GM23248 (cell line): ENCODE measurements at places on chromosomes 7 and 10. TPM values are rescaled to one million over a fixed set of nuclear protein-coding genes. Genes with fewer than 3 reads are reported as not detected.

GRCh38 chr10:29588629-29589421 lies 45.9 kb downstream of the SVIL start:
- peak; percentile 68 for DNase-seq

DNA sequence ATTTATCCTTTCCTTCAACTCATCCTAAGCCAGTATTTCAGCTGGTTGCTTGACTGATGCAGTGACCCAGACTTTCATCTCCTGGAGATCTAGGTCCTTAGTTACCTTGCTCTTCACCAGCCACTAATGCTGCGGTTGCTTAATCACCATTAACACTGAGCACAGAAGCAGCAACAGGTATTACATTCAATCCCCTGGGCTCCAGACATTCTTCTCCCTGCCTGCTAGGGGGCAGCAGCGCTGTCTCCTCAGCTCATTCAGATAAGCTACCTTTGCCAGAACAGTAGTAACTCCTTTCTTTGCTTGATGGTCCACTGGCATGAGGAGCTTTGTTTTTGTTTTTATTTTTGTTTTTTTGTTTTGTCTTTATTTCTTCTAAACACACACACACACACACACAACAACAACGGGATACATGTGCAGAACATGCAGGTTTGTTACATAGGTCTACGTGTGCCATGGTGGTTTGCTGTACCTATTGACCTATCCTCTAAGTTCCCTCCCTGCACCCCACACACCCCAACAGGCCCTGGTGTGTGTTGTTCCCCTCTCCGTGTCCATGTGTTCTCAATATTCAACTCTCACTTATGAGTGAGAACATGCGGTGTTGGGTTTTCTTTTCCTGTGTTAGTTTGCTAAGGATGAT lies 1043.2 kb upstream of the C7orf33 start:
- peak; percentile 17 for DNase-seq

Gene TUBB8
- not detected in 2 replicates for total RNA-seq

DNA sequence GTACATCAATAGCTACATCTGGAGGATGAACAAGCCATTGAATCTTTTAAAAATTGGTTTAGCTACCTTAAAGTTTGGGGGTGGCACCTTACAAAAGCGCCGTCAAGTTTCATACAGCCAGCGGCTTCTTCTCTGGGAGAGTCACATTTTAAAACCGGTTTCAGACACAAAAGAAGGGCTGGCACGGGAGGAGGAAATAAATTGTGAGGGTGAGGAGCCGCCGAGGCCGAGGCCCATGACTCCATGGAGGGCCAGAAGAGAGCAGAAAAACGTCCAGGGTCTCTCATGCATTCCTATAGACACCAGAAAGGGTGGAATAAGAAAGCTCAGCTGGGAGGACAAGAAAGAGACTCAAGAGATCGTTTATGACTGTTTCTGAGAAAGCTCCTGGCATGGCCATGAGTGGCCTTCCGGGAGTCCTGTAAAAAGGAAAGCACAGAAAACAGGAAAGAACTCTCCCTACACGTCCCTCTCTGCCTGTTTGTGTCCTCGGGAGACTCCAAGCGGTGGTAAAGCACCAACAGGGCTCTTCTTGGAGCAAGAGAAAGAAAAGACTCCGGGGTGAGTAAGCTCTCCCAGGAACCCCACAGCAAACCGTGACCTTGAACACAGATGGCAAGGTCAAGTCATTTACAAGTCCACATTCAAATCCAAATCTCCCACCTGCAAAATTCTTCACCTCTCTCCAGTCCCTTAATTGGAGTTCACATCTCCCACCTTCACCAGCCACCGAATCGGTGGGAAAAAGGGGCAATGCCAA lies 1.8 kb downstream of the FRAT2 start:
- DNase-seq = peak; percentile 90

DNA sequence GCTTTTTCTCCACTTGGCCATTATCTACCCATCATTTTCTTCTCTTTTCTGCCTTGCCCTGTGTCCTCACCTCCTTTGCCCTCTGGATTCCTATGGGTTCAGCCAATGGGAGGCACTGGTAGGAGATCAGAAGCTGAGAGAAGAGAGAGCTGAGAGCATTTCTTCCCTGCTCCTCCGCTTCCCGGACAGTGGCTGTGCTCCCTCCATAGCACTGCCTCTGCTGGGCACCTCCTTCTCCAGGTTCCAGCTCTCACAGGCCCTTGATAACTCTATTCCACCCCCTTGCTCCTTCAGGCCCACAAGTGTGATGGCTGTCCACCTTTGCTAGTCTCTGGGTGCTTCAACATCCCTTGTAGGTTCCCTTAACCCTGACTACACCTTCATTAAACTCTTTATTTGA lies 79.6 kb downstream of the LSM5 start:
- DNase-seq = no peak

DNA sequence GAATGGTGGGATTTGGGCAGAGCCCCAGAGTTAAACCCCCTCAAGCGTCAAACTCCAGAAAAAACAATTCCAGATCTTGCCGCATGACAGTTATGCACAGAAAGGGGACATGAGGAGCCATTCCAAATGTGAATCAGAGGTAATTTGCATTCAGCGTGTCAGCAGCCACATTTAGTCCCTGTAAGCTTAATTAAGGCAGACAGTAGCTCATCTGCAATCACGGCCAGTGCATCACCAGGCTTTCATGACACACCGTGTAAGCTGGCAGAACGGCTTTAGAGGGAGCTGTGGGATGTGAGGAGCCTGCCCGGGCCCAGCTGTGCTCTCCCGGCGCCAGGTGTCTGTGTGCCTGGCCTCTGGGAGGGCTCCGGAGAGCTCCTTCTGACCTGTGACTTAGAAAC lies 18.7 kb upstream of the PRKAG2 start:
- DNase-seq = no peak

DNA sequence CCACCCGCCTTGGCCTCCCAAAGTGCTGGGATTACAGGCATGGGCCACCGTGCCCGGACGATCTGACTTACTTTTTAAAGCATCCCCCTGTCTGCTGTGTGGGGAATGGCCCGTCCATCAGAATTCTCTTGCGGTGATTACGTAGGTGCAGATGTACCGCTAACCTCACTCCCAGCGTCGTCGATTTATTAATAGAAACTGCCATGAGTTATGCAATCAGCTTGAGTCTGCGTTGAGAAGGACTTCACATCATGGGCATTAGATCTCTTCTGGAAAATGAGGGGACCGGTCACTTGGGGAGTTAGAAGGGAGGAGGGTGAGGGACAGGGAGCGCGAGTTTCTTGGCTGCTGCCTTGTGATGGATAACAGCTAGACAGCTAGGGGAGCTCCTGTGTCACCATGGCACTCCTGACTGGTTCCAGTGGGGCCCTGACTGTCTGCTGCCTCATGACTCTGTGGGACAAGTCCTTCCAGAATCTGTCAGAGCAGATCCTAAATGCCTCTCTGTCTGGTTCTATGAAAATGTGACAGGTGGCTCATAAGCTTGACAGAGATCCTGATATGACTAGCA lies 35.2 kb downstream of the POR start:
- DNase-seq = no peak

DNA sequence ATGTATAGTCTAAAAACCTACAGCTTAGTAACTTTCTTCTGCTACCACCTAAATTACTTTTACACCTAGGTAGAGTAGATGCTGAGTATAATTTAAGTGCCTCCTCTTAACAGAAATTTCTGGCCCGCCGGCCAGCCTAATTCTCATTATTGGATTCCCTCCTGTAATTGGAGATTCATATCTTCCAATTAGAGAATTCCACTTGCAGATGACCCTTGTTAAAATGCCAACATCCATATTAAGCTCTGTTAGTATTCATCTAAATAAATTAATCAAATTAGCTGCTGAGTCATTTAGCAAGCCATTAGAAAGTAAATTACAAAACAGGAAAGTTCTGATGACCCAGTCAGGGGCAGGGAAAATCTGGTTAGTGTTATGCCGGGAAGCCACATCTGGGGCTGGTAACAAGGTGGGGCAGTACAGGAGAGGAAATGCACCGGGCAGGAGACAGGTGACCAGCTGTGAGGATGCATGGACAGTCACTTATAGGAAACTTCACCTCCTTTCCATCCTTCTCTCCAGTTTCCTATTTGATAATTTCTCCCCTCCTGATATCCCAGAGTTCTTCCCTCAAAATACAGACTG lies 82.8 kb downstream of the ORC5 start:
- no peak for DNase-seq

Gene PHF14
- 9.6 and 17.0 TPM in 2 replicates for total RNA-seq

Gene AIFM2
- 5.7 and 7.1 TPM in 2 replicates for total RNA-seq

- no peak for DNase-seq
Measured at GRCh38 chr7:98557538-98558031, 59.5 kb upstream of the NPTX2 start.
